ENCODE measurements at places on chromosomes 3 and 15.

DNA sequence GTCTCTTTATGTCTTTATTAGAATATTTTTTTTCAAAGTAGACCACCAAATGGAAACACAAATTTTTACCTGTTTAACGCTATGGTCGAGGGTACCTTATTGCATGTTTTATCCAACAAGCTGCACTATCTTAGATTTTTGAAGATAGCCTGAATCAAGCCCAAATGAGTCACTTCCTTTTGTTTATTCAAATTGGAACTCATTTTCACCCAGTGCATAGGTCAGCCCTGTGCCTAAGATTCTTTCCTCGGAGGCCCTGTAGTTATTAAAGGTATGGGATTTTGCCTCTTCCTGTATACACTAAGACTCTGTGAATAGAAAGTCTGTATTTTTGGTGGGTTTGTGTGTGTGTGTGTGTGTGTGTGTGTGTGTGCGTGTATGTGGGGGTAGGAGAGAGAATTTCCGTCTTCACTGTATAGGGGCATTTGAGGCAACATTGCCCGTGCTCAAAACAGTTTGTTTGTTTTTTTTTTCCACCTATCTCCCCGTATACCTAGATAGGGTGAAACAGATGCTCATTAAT, 358.0 kb upstream of the CADM2 start:
- no peak for DNase-seq

GRCh38 chr3:175558261-175558660, 699.1 kb downstream of the NAALADL2 start:
- DNase-seq: no peak

GRCh38 chr3:129621626-129622225, 15.2 kb upstream of the PLXND1 start:
- DNase-seq: no peak

DNA sequence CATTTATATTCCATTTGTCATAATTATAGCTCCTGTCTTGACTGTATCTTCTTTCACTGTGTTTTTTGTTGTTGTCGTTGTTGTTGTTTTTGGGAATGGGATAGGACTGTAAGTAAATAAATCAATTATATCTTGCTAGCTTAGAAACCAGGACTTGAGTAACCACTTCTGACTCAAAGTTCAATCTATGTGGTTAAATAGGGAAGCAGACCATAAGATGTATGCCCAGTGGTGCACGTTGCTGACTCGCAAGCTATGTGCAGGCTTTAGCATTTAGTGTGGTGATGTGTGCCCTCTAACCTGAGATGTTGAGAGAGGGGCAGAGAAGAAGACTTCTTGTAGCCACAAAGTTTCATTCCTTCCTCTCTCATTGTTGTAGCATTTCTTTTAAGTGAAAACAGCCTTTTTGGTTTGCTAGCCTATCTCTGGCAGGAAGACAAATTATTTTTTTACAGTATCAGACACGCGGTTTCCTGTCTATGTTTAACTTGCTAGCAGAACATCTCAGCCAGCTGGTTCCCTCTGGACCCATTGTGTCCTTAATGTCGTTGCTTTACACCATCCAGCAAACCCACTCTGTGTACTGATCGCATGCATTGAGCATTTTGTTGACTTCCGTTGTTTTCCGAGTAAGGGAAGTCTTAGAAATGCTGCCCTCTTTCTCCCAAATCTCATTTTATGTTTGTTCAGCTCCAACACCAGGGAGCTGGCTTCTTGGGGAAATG, 52.1 kb downstream of the TGFBR2 start:
- DNase-seq: no peak

Measured in NCI-H446 (cell line).